ENCODE measurements at places on chromosomes 3 and 15.
A peak's percentile ranks its signal among the peaks of the same experiment; 100 is the strongest.

DNA sequence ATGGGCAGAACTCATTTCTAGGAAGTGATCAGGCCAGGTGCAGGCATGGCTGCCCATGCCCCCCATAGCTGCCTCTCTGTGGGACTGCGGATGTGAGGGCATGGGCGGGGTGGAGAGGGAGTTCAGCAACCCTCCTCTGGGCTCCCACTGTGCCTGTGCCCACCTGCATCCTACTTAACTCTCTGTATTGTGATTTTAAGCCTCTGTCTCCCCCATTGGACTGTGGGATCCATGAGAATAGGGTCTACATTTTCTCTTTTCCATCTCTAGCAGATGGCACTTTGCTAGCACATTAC lies 194.3 kb downstream of the CHST2 start:
- no peak for DNase-seq

DNA sequence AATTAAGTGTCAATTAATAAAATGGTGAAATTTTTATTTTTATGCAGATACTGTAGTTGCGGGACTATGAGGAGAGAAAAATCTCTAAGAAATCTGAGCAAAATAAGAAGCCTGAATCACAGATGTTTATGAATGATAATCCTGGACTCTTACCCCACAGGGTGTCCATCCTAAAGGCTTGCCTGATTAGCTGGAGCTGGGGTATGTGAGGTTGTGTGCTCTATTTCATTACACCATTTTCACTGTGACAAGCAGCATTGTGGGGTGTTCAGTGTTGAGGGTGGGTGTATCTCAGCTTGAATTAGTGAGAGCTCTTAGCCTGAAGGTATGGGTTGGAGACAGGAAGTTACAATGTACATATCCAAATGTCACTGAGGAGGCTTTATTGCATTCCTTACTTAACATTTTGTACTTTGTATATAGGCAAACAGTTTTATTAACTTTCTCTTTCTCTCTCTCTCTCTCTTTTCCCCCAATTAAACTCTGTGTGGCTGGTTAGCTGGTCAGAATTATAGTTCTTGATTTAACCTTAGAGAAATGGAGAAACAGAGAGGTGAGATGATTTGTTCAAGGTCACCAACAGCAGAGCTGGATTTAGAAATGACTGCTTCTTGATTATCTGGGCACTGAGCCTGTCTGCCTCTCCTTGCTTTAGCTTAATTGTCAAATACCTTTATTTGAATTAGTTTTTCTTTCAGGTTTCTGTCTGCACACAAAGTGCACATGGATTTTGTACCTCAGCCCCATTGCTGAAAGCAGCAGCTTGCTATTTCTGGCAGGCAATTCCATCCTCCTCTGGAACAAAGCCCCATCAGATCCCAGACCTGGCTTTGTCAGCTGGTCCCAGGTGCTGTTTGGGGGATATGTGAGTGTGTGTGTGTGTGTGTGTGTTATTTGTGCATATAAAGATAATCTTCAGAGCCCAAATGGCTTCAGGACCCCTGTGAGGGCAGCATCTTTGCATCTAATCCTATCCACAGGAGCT lies 35.8 kb downstream of the GJD2 start:
- DNase-seq, result no peak

- no peak for DNase-seq
Observed at GRCh38 chr3:87575550-87575949, 299.2 kb upstream of the POU1F1 start.

- DNase-seq, result no peak
Observed at GRCh38 chr3:51704511-51704950, 2.3 kb upstream of the GRM2 start.

DNA sequence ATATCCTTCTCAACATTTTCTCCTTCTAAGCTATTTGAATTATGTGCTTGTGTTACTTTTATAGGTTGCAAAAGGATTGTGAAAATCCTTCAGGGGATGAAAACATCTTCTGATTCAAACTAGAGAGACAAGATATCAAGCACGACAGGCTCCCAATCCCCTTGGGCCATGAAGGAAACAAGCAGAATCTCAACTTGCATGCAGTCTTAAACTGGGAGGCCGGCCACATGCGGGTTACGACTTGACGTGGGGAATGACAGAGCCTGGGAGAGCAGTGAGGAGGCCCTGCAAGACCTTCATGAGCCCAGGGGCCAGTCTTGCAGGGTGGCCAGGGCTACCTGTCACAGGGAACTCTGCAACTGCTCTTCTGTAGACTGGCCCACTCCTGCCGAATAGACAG lies 94.4 kb downstream of the SCN11A start:
- no peak for DNase-seq

- DNase-seq, result no peak
Observed at GRCh38 chr3:112979244-112979832, 4.4 kb upstream of the CD200R1 start.

DNA sequence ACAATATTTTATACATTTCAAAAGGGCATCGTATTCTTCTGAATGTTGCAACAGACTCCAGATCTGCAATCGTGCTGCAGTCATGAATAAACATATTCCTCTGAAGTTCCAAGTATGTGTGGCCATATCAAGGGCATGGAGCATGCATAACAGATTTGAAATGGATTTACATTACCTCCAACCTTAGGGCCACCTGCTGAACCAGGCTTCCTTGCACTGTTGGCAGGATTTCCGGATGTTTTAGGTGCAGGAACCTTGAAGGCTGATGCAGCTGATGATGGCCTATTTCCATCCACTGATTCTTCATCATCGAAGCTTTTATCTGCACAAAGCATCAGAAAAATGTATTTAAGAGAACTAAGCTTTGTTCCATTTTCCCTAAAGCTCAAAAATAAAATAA lies 73.5 kb downstream of the CLASP2 start:
- DNase-seq, result no peak

DNA sequence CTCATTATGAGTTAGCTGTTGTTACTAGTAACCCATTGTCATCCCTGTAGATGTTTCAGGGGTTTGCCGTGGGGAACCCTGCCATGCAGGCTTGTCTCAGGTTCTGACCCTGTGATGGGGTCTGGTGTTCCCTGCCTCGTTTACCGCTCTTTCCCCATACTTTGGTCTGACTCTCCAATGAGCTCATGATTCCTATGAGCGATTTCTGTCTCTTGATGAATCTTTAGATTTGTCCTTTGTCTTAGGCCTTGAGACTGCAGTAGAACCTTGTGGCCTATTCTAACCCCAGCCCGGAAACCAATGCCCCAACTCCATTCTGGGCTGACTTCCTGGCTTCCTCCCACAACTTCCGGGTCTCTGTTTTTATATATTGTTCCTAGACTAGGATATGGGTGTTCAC lies 11.3 kb upstream of the IQGAP1 start:
- peak; percentile 35 for DNase-seq

- DNase-seq, result no peak
Observed at GRCh38 chr3:192834428-192834827, 83.2 kb downstream of the MB21D2 start.

DNA sequence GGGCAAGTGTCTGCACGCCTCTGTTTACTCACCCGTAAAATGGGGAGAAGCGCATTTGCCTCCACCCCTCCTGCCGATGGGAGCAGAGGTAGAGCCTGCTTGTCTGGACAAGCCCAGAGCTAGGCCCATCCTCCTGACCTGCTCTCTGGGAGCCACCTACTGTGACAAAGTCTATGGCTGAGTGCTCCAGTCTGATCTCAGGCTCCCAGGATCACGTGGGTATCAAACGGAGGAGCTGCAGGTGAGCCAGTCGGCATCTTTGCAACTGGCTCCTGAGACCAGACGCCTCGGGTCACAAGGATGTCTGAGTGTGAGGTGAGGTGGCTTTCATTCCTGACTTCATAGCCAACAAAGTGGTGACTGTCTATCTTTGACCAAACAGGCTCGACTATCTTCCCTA lies 2.1 kb upstream of the ALDH1A3 start:
- DNase-seq, result no peak

DNA sequence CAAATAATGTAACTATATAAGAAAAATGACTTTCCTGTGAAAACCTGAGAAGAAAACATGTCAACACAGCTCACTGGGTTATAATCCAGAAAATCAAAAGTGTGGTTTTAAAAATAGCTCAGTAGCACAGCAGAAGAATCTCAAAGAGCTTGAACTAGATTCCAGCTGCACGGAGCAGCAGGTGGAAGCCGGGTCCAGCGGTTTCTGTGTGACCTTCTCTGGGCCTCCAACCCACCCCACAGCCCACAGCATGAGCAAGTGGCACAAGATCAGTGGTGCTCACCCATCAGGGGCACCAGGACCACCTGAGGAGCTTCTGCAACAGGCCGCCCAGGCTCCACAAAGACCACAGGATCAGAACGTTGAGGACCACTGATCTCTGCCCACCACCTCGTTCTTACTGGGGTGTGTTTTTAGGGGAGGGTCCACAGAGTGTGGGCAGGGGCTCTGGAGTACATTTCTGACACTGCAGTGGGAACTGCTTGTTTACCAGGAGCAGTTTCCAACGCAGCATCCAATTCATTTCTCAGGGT lies 23.2 kb downstream of the SLC41A3 start:
- no peak for DNase-seq

- DNase-seq, result no peak
Observed at GRCh38 chr3:175852560-175852959, 993.4 kb downstream of the NAALADL2 start.

DNA sequence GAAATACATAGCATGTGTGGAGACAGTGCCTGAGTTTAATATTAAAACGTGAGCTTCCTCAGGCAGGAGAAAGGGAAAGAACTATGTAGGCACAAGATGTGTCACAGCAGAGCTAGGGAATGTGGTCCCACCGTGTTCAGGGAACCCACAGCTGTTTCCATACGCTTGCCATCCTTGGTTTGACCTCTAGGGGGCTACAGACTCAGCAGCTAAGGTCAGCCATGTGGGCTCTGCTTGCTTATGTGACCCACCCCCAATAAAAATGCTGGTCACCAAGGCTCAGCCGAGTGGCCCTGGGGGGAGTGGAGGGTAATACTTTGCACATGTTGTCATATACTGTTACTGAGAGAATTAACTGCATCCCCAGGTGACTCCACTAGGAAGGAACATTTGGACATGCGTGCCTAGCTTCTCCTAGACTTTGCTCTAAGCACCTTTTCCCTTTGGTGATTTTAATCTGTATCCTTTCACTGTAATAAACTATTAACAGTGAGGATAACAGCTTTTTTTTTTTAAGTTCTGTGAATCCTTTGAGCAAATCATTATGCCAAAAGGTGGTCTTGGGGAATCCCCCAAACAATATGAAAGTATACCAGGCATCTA lies 3.3 kb downstream of the TUBGCP5 start:
- peak; percentile 19 for DNase-seq

- no peak for DNase-seq
Observed at GRCh38 chr3:3753416-3753815, 45.8 kb upstream of the LRRN1 start.

- no peak for DNase-seq
Observed at GRCh38 chr15:50363612-50364011, 8.6 kb upstream of the GABPB1 start.

DNA sequence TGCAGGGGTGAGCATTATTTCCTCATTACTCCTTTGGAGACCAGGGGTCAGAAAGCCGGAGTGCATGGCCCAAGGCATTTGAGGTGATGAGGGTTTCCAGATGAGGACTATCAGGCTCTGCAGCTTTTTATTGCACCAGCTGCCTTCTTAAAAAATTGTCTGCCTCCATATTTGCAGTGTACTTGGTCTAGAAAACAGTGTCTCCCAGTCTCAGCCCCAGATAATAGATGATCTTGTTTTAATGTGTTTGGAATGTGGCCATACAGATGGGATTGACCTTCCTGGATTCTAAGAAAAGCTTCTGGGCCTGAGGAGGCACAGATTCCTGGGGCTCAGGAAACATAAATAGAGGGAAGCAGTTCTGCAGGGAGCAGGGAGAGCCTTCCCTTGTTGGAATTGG lies 123.3 kb downstream of the GABRG3 start:
- DNase-seq, result no peak

DNA sequence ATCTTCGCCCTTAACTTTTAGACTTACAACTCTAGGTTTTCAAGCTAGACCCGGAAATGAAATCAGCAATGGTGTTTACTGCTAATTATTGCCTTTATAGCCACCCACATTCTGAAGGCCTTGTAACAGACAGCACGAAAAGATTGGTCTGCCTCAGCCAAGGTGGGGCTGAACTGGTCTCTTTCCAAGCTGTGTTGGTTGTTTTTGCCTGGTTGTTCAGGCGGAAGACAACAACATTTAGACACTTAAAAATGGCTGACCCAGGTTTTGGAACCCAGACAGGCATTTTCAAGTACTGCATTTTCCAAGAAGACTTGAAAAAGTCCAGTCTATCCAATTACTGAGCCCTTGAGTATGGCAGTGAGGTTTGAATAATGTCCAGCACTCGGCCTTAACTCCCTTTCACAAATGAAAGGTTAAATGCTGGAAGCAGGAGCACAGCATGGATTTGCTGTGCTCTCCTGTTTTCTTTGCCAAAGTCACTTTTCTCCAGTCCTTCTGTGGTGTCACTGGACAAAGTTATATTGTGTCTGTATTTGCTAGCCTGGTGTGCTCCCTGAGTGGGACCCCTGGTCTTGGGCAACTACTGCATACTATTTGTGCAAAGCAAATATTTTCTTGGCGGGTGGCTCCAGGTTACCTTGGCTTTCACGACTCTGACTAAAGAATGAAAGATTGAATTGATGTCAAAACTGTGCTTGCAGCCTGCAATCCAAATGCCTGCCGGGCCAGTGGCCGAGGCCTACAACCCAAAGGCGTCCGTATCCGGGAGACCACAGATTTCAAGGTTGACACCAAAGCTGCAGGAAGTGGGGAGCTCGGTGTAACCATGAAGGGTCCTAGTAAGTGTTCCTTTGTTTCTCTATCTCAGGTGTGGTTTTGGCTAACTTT lies 93.5 kb downstream of the FLNB start:
- no peak for DNase-seq

DNA sequence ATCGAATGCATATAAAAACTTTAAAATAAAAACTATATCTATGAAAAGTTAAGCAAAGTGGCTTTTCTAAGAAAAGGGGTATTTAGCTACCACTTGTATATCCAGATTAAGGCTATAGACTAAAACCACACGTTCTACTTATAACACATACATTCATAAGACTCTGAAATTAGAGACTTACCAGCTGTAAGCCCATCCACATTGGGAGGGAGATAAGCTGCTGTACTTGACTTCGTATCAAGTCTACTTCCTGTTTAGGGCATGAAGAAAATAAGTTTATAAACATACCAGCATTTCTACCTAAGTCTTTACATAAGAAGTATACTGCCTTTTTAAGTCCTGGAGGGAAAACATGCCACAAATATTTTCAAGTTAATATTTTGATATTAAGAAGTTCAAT lies 27.7 kb downstream of the AQR start:
- no peak for DNase-seq

DNA sequence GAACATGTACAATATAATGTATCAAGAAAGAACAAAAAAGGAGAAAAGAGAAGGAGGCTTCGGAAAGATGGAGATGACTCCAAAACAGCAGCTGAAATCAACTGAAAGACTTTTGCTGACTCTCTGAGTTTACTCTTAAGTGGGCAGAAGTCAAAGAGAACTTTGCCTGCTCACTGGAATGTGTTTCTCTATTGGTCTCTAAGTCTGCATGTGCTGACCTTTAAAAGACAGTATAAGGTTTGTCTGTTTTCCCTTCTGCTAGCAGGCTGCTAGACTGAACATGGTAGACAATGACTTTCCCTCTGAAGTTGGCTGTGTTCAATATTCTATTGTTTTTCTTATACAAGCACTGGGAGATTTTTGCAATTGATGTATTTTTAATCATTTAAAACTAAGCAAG lies 7.2 kb upstream of the MAP4 start:
- DNase-seq, result no peak

GRCh38 chr15:99669250-99669649 lies 64.0 kb downstream of the LYSMD4 start:
- DNase-seq, result no peak

All from stimulated activated CD8-positive, alpha-beta memory T cell treated with anti-CD3 and anti-CD28 coated beads, Interleukin-4, amount 100 ng/mL, for 24 hours (primary cell).